ENCODE measurements at places on chromosomes 6 and 20.

DNA sequence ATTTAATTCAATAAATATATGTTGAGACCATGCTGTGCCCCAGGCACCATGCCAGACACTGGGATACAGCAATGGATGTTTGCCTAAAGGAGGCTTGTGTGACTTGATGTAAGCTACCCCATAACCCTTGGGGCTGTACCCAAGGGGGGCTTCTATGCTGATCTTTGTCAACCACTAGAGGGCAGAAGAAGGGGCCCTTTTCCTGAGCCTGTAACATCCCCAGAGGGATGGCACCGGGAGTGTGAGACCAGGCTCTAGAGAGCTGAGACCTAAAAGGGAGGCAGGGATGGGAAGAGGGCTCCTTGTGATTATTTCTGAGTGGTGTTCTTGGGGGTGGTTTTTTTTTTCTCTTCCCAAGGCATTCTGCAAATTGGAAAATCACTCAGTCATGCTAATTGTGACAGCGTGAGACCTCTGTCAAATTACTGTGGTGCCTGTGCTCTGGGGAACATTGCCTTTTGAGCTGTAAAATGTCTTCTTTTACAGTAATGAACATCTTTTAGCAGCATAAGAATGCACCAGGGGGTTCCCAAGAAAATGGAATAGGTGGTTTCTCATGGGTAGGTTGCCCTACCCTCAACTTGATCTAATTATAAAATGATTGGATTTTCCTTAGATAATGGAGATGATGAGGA is 138.7 kb upstream of the SLC24A3 start:
- no peak for DNase-seq

DNA sequence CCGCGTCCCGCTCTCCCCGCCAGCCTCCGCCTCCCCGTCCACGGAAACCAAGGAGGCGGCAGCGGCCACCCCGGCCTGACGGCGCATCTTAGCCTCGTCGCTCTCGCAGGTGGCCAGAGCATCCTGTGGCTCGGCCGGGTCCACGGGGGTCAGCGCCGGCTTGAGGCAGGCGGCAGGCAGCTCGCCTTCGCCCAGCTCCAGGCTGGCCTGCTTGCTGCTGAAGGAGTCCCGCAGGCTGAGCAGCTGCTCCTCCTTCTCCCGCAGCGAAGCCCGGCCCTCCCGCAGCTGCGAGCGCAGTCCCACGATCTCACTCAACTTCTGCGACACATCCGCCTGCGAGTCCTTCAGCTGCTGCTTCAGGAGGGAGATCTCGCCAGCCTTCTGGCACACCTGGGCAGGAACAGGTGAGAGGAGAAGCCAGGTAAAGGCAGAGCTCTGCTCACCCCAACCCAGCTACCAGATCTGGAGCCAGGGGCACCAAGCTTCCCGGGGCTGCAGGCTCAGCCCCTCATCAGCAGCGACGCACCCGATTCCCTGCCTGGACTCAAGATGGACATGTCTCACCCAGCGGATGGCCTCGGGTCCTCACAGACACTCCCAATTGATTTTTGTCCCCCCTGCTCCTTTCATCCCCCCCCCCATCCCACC is 5.2 kb upstream of the FASTKD5 start:
- DNase-seq, result no peak

GRCh38 chr6:113873043-113873667 is 16.0 kb downstream of the MARCKS start:
- no peak for DNase-seq

DNA sequence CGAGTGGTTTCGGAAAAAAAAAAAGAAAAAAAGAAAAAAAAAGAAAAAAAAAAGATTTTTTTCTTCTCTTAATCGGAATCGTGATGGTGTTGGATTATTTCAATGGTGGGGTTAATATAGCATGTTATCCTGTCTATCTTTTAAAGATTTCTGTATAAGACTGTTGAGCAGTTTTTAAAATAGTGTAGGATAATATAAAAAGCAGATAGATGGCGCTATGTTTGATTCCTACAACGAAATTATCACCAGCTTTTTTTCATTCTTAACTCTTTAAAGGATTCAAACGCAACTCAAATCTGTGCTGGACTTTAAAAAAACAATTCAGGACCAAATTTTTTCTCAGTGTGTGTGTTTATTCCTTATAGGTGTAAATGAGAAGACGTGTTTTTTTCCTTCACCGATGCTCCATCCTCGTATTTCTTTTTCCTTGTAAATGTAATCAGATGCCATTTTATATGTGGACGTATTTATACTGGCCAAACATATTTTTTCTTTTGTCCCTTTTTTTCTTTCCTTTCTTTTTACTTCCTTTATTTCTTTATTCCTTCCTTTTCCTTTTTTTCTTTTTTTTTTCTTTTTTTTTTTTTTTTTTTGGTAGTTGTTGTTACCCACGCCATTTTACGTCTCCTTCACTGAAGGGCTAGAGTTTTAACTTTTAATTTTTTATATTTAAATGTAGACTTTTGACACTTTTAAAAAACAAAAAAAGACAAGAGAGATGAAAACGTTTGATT is 3.6 kb downstream of the SOX4 start:
- DNase-seq, result no peak

DNA sequence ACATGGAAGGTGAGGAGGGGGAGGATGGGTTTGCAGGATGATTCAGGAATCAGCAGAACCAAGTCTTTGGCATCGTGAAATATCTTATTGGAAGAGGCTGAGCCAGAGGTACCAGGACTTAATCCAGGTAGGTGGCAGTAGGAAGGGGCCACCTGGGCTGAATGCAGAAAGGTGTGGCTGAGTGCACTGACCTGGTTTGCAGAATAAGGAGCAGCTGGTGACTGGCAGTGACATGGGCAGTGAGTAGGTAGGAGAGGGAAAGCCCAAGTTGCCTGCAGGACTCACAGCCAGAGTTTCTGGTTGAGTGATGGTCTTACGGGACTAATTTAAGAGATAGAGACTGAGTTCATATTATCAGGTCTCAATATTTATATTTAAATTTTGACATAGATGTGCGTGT is 1.1 kb upstream of the PBOV1 start:
- DNase-seq, result no peak

GRCh38 chr6:170089963-170090362 is 200.9 kb downstream of the DLL1 start:
- no peak for DNase-seq

DNA sequence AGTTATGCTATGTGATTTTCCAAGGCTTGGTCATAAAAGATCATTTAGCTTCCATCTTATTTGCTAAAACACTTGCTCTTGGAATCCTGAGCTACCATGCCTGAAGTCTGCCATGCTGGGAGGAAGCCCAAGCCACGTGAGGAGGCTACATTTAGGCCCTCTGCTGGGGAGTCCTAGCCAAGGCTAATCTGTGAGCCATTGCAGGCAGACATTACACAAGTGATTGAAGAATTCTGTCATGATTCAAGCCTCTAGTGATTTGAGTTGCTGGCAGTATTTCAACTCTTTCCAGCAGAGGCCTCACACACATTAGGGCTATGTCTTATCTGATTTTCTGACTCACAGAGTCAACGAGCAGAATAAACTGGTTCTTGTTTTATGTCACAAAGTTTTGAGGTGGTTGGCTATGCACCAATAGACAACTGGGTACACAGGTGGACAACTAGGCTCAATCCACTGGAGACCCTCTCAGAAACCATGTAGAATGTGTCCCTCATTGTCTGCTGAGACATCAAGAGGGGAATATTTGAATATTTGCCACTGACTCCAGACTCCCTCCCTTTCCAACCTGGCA is 227.2 kb upstream of the SULF2 start:
- DNase-seq, result no peak
